ENCODE measurements at places on chromosomes 4 and X.

- DNase-seq, result no peak
Measured at GRCh38 chrX:55702671-55703070, 14.9 kb upstream of the RRAGB start.

- DNase-seq, result no peak
Measured at GRCh38 chr4:85676850-85677590, 202.1 kb downstream of the ARHGAP24 start.

DNA sequence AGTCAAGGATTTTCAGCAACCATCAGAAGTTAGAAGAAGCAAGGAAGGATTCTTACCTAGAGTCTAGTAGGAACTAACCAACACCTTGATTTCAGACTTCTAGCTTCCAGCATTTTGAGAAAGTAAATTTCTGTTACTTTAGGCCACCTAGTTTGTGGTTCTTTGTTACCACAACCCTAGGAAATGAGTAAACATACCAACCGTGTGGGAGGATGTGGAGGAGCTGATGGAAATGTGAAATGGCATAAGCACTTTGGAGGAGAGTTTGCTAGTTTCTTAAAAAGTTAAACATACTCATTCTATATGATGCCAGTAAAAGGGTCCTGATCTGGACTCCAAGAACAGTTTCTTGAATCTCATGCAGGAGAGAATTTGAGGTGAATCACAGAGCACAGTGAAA, 679.4 kb downstream of the PDHA2 start:
- no peak for DNase-seq

GRCh38 chrX:114591121-114591520, 7.2 kb downstream of the HTR2C start:
- DNase-seq, result no peak

DNA sequence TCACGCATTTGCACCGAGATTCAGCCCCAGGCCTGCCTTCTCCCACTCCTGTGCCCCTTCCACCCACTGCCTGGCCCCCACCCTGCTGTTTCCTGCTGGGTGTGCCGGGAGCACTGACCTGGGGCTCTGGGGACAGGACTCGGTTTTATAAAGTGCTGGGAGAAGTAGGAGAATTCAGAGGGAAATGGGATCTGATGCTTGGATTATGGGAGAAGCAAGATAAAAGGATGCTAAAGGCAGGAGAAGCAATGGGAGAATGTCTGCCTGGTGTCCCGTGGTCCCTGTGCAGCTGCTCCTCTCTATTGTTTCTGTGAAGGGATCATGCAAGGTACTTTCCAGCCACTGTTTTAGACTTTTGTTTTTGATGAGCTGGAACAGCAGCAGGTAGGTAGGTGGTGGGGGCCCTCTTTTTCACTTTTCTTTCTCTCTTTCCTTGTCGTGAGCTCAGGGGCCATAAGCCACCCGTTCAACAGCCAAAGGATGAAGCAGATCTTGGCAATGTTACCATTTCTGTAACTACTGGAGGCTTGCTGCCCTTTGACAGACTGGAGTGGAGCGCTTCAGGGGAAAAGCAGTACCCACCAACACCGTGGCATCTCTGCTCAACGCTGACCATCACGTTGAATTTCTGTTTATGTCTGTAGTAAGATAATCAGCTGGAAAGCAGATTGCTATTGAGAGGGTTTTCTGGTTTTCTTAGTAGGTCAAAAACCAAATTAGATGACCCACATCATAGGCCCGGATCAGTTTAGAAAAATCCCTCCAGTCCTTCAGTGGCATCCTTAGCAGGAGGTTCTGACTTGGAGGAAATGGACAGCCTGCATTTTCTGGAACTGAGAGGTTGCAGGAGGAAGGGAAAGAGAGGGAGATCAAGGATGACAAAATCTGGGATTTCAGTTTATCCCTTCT, 63.8 kb upstream of the ENPP6 start:
- DNase-seq, result no peak

Data from D341Med (cell line).